Activated CD4-positive, alpha-beta T cell treated with anti-CD3 and anti-CD28 coated beads, Interleukin-2, amount 50 U/mL, for 48 hours (primary cell): ENCODE measurements at places on chromosomes 16 and 17.
A peak's percentile ranks its signal among the peaks of the same experiment; 100 is the strongest.

DNA sequence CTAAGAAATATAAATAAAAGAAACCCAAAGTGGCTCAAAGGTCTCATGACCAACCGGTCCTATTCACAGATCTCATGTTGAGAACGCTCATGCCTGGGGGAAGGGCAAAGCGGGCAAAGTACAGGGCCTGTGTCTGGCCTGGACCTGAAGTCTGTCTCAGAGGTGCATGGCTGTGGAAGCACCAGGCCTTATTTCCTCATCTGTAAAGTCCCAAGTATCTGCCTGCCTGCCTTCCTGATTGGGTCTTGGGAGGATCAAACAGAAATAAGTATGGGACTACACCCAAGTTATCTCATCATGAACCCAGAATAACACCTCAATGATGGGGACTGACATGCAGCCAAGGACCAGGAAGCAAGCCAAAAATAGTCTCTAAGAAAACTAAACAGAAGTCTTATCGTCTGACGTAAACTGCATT, 14.2 kb downstream of the AXIN2 start:
- no peak for DNase-seq

- peak; percentile 48 for DNase-seq
Measured at GRCh38 chr16:84138824-84139627, 6.0 kb downstream of the HSDL1 start.

DNA sequence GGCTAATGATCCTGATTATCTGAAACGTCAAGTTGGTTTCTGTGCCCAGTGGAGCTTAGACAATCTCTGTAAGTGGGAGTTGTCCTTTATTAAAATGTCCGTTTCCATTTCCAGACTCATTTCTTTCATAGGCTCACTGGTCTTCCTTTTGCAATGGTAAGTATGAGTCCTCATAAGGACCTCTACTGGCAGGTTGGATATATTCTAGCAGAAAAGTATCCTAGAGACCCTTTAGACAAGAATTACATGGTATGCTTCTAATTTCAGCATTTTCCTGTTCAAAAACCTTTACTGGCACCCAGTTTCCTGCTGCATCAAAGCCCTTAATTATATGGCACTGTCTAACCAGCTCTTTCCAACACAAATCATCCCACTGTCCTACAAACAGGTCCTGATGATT, 28.1 kb upstream of the ARL2BP start:
- no peak for DNase-seq

- no peak for DNase-seq
Measured at GRCh38 chr16:5776876-5777275, 679.3 kb upstream of the EEF2KMT start.

DNA sequence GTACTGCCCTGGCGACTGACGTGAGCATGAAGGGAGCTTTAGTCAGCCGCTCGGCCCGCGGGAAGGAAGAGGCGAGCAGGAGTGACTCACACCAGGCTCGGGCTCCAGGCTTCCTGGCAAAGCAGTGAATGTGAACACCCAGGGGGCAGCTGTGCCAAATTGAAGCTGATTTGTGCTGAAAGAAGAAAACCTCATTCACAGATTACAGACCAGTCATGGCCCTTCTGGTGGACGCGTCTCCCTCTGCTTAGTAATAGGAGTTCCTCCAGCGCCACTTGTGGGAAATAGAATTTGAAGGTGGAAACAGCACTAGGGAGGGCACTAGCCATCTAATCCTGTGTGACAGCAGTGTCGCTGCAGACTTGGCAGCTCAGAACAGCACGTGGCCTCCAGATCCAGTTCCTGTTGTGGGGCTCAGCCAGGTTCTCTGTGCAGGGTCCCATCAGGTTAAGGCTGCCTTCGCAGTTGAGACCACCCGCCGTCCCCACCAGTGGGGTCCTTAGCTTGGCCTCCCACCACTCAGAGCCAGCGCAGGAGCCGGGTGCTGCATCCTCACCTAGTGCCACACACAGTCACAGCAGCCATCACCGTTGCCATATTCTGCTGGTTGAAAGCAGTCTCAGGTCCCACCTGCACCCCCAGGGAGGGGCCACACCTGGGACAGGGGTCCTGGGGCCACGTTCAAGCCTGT, 164.5 kb upstream of the CHMP6 start:
- DNase-seq, result no peak

DNA sequence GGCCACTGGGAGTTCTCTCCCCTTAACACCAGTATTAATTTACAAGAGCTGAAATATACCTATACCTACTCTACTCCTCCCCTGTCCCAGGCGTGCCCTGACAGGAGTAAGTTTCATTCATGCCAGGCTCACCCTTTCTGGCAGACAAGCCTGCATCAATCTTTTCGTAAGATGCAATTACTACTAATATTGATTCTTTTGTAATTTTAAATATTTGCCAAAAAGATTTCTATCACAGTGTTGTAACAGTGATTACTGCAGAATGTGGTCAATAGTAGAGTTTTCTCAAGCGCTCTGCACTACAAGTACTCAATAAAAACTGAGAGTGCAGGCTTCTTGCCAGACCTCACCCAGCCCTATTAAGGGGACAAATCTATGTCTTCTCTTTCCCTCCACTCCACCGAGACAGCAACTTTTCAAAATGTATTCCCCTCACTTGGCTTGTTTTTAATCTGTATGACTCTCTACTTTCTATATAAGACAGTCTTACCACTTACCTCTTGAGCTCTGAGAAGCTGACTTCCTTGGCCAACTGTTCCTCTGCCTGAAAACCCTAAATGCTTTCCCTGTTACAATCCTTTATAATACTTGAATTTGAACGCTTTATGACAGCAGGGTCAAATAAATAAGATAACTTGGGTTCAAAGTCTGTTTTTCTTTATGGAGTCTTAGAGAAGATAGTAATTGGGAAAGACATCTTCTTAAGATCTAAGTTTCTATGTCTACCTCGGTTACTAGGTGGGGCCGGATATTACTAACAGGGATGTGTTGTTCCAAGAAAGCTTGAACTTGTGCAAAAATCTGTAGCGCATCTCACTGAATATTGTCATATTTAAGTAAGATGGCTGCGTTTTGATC, at the start of gene TMIGD1:
TSS of gene TMIGD1 (minus strand) at position 555 of the 858 bp plus-strand sequence. CDS start 1,924 bp downstream, outside the sequence.
- DNase-seq, result no peak

DNA sequence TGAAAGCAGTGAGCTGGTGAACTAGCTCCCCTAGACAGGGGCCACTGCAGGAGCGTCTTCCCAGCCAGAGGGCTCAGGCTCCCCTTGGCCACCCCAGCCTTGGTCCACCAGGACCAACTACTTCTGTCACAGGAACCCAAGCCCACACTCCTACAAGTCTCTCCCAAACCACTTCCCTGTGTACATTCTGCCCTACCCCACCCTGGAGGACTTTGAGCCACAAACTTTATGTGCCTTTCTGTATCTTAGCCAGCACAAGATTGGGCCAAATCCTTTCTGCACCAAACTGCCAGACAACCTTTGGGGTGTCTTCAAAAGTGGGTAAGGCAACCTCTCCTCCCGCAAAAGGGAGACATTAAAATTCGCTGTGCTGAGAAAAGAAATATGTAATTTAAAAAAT, 31.6 kb downstream of the EFCAB5 start:
- DNase-seq, result no peak

DNA sequence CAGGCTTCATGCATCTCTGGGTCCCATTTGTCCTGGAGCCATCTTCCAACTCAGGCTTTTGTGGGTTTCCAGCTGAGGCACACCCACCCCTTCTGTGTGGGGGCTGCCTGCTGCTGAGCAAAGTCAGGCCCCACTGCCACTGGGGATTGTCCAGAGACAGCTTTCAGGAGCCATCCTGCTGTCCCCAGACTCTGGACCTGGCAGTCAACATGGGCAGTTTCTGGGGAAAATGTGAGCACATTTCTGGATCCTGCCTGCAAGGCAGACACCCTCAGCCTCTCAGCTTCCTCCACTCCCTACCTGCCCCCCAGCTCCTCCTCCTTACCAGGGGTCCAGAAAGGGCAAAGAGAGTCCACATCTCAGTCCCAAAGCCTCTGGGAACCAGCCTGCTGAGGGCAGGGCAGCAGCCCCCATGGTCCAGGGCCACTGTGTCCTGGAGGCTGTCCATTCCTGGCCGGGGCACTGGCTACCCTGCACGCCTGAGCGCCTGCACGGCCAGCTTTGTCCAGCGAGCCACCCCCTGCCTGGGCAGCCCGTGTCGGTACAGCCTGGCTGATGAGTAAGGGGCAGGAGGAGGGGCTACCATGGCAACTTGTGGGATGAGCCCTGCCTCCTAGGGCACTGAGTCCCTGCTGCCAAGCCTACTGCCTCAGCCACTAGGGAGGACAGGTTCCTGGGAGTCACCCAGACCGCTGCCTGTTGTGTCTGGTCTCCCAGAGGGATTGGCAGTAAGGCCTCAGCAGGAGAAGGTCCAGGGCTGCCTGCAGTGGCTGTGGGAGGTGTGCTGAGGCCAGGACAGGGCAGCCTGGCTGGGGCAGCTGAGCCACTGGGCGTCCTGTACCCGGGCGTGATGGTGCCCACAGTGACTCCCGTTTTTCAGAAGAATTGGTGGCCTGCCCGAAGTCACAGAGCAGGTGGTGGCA, at the start of gene SLC47A2:
TSS of gene SLC47A2 (minus strand) at position 477 of the 923 bp plus-strand sequence. CDS start at position 448, 29 bp downstream.
- DNase-seq, result no peak

- no peak for DNase-seq
Measured at GRCh38 chr17:59513934-59514841, 51.2 kb upstream of the DHX40 start.

- no peak for DNase-seq
Measured at GRCh38 chr17:83067071-83067717, 12.2 kb upstream of the METRNL start.

GRCh38 chr17:49397586-49397985, 17.1 kb downstream of the PHB1 start:
- no peak for DNase-seq

GRCh38 chr17:9020096-9020823, 1.1 kb upstream of the NTN1 start:
- DNase-seq, result no peak

DNA sequence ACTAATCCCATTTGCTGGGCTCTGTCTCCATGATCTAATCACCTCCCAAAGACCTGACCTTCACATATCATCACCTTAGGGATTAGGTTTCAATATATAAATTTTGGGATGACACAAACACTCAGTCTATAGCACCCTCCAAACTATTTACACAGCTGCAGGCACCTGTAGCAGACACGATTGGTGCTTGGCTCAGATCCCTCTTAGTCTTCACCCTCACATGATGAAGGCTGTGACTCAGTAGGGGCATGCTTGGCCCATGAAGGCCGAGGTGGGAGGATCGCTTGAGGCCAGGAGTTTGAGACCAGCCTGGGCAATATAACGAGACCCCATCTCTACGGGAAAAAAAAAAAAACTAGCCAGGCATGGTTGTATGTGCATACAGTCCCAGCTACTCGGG, 73.5 kb downstream of the HS3ST2 start:
- no peak for DNase-seq

GRCh38 chr17:8332688-8333087, 7.0 kb upstream of the ODF4 start:
- DNase-seq, result no peak

- no peak for DNase-seq
Measured at GRCh38 chr17:64608571-64608981, 53.5 kb downstream of the SMURF2 start.

- DNase-seq, result no peak
Measured at GRCh38 chr17:50603340-50603739, 31.3 kb upstream of the ABCC3 start.

- no peak for DNase-seq
Measured at GRCh38 chr16:986925-987582, 5.5 kb downstream of the SOX8 start.

DNA sequence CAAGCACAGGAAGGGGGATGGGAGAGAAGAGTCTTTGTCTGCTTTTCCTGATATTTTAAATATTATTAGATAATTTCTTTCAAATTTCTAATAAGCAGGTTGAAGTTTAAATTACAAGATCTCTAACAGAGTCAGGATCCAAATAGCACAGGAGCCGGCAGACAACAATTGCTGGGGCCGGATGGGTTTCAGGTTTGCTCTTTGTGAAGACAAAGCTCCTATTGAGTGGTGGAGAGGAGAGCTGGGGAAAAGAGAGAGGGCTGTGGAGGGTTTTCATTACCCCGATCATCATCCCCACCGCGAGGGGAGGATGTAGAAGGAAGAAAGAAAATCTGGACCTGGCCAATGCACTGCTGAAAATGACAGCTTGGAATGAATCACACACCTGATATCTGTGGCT, 197.3 kb downstream of the SOX9 start:
- DNase-seq, result no peak

- DNase-seq, result no peak
Measured at GRCh38 chr17:11490171-11490755, 108.0 kb upstream of the DNAH9 start.

- peak; percentile 42 for DNase-seq
Measured at GRCh38 chr16:24070851-24071250, 185.3 kb upstream of the CACNG3 start.

- no peak for DNase-seq
Measured at GRCh38 chr17:73289549-73290254, 22.1 kb downstream of the CDC42EP4 start.

DNA sequence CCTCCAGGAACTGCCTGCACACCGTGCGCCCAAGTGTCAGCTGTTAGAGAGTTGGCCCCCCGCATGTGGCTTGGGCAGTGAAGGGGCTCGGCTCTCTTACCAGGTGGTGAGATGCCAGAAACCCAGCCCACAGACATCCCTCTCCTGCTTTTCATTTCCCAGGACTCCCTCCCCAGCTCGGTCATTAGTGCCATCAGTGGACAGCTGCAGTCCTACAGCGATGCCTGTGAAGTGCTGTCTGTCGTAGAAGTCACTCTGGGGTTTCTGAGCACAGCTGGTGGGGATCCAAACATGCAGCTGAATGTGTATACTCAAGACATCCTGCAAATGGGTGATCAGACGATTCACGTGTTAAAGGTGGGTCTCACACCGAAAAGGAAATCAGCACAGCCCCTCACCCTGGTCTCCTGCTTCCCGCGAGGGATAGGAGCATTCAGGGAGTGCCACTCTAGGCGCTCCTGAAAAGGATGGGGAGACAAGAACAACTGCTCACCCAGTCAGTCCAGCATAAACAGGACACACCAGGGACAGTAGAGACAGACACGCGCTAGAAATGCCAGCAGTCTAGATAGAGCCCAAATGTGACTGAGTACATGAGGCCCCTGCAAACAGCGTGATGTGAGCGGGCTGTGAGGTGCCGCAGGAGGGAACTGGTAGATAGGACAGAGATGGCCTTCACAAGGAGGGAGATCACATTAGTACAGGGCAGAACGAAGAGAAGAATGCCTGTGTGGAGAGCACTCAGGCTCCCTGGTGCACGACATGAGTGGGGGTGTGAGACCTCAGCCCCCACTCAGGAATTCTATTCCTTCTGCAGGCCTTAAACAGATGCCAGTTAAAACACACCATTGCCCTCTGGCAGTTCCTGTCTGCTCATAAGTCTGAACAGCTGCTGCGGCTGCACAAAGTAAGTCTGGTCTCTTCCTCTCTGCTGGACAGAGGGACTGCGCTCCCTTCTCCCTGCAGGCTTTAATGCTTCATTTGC, 25.7 kb upstream of the ENDOV start:
- no peak for DNase-seq

DNA sequence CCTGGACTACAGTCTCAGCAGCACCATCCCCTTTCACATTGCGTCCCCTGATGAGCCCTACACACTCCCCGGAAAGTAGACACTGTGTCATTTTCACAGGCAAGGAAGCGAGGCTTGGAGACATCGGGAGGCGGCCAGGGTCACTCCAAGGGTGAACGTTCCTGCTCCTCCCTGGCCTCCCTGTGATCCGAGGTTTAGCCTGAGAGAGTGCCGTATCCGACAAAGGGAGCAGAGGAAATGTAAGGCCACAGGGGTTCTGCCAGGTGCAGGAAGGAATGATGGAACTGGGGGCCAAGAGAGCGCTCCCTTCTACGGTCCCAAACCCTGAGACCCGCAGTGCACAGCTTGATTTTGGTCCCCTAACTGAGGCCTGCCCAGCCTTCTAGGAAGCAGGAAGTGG, 8.0 kb upstream of the PIK3R6 start:
- DNase-seq, result no peak
